ENCODE measurements at places on chromosomes 2 and 18.

- DNase-seq: peak; percentile 64
These were observed 3.9 kb downstream of the CTLA4 start for GRCh38 chr2:203871371-203871983.

DNA sequence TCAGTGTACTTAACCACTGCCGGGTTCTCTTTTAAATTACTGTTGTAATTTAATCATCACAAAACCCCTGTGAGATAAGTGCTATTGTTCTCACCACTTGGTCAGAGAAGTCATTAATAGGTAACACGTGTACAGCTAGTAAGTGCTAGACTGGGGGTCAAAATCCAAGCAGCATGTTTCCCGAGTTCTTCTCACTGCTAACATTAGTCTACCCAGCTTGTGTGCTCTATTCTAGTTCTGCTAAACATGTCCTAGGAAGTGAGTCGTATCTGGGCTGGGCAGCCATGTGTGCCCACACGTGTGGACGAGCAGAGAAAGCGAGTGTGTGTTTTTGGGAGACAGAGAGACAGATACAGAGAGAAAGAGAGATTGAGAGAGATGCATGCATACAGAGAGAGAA, 94.1 kb downstream of the BIN1 start:
- DNase-seq: no peak

- no peak for DNase-seq
These were observed 183.3 kb downstream of the LTBP1 start for GRCh38 chr2:33130054-33130447.

GRCh38 chr2:33160191-33160590, 213.4 kb downstream of the LTBP1 start:
- DNase-seq: no peak

DNA sequence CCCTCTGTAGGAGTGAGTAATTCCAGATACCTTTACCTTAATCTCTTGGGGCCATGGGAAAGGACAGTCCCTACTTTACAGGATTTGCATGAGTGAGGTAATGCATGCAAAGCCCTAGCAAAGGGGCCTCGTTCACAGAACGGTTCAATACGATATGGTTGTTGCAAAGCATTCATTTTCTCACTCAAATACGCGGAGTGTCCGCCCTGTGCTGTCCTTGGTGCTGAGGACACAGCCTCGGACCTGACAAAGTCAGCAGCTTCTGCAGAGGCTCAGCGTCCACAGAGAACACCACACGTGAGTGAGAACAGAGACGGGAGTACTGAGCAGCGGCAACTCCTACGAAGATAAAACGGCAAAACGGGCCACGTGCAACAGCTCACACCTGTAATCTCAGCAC, 125.7 kb downstream of the EIPR1 start:
- no peak for DNase-seq

GRCh38 chr2:27730980-27731691, 40.4 kb upstream of the MRPL33 start:
- no peak for DNase-seq

GRCh38 chr2:3277748-3278520, 99.7 kb downstream of the EIPR1 start:
- DNase-seq: no peak

GRCh38 chr2:162308747-162309503, 9.6 kb downstream of the IFIH1 start:
- no peak for DNase-seq

DNA sequence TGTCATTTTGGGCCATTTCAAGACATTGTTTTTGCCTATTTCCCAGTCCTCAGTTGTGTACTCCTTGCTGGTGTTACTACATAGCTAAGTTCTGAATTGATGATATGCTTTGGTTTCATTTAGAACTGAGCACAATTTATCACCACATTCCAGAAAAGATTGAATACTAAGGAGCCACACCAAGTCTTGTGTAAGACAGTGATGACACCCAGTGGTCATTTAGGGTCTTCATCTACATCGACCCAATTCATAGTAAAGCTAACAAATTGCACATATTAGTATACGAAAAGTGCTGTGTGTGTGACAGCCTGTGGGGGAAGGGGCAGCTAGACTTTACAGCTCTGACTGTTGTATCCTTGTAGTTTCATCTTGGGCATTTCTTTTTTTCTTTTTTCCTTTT, 10.9 kb upstream of the DLX2 start:
- DNase-seq: no peak

- no peak for DNase-seq
These were observed 139.0 kb downstream of the ANTXR1 start for GRCh38 chr2:69151931-69152330.

- no peak for DNase-seq
These were observed 4.0 kb downstream of the NOP58 start for GRCh38 chr2:202269585-202269984.

DNA sequence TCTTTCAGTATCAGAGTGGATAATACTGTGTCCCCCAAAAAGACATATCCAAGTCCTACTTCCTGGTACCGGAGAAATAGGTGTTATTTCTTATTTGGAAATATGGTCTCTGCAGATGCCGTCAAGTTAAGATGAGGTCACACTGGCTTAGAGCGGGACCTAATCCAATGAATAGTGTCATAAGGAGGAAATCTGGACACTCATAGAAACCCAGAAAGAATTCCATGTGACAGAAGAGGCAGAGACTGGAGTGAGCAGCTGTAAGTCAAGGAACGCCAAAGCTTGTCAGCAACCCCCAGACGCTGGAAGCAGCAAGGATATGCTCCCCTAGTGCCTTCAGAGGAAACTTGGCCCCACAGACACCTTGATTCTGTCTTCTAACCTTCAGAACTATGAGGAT, 69.8 kb downstream of the CCBE1 start:
- no peak for DNase-seq

GRCh38 chr2:102294802-102295489, 16.4 kb upstream of the IL1RL1 start:
- DNase-seq: no peak

GRCh38 chr2:191777351-191777750, 69.5 kb downstream of the CAVIN2 start:
- no peak for DNase-seq

DNA sequence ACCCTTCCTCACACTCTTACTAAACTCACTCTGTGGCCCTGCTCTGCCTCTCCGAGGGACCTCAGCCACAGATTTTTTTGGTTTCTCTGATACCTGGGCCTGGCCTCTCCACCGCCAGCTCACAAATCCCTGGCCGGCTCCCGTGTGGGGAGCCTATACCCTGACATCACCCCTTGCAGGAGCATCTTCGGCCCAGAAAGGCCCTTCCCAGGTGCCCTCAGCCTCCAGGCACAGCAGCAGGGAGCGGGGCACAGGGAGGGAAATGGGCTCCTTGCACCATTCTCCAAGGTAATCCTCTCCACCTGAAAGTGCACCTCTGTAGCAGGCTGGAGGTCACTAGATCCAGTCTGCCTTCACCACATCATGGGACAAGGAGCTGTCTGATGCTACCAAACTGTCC, 43.2 kb downstream of the CRACDL start:
- DNase-seq: peak; percentile 3

All from activated T-cell treated with anti-CD3 and anti-CD28 coated beads, Interleukin-2, amount 50 U/mL, for 48 hours (primary cell).